CD4-positive, alpha-beta T cell (primary cell): ENCODE measurements at places on chromosomes 2 and 18. TPM values are rescaled to one million over a fixed set of nuclear protein-coding genes. Genes with fewer than 3 reads are reported as not detected.

- DNase-seq = no peak
- no peaks in the 10 kb centered on the region for H3K4me1 ChIP-seq
- no peaks in the 10 kb centered on the region for H3K36me3 ChIP-seq
- no peak overlapping the region for H3K4me3 ChIP-seq
- no peaks in the 10 kb centered on the region for H3K27me3 ChIP-seq
These were observed 15.5 kb downstream of the REG3G start for GRCh38 chr2:79041032-79041448.

The PKDCC gene
- total RNA-seq = not detected

The LDAH gene
- 7.2 TPM for total RNA-seq

DNA sequence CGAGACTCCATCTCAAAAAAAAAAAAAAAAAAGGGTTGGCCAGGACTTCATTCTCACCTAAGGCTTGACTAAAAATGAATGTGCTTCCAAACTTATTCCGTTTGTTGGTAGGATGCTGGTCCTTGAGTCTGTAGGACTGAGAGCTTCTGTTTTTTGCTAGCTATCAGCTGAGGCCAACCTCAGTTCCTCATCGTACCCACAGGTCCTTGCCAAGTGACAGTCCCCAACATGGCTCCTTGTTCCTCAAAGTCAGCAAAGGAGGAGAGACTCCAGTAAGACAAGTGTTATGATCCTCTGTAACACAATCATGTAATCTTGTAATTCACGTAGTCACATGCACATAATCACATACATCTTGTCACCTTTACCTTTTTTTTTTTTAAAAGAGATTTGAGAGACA is 37.0 kb downstream of the HAUS1 start:
- H3K36me3 ChIP-seq = no peaks in the 10 kb centered on the region
- no peaks in the 10 kb centered on the region for H3K4me1 ChIP-seq
- DNase-seq = no peak
- no peak overlapping the region for H3K27ac ChIP-seq

The IDH1 gene
- total RNA-seq = 3.0 TPM
